Stimulated activated CD8-positive, alpha-beta memory T cell treated with anti-CD3 and anti-CD28 coated beads, Interleukin-2, amount 100 ng/mL, for 48 hours (primary cell): ENCODE measurements at places on chromosomes 7 and 10.

DNA sequence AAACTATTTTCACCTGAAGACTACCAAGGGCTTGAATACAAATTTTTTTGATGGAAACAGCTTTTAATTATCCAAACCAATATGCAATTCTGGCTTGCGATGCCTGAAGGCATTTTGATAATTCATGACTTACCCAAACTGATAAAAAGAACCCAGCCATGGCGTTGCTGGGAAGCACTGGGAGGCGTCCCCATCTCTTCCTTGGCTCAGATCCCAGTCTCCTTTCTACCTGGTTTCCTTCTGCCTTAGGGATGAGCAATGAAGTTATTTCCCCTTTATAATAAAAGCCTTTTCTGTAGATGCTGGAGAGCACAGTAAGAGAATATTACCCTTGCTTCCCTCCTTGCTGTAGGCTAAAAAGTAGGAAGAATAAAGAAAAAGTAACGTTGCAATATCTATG, 129.1 kb upstream of the ANK3 start:
- DNase-seq: no peak

GRCh38 chr7:27210441-27211083, 10.7 kb upstream of the HOXA13 start:
- no peak for DNase-seq

GRCh38 chr10:33820531-33820930, 486.1 kb upstream of the NRP1 start:
- DNase-seq: no peak

DNA sequence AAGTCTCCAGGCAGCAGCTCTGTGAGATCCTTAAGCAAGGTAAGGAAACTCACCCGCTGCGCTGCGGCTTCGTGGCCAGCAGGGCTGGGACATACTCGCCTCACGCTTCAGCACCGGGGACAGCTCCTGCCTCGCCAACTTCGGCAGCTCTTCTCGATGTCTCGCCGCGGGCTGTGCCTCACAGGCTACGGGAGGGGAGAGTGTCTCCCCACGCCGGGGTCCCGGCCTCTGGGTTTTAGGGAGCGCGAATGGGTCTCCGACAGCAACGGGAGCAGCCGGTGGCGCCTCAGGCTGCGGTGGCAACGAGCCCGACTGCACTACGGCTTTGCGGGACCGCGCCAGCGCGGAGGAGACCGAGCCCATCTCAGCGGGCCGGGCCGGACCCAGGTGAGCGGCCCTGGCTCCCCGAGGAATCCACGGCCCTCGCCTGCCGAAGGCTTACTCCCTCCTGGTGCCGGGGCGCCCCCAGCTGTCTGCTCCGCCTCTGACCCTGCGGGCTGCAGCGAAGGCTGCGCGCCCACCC, 62.4 kb downstream of the LSM5 start:
- peak; percentile 58 for DNase-seq

- no peak for DNase-seq
Measured at GRCh38 chr7:70188901-70189650, 590.8 kb downstream of the AUTS2 start.

- no peak for DNase-seq
Measured at GRCh38 chr10:63241841-63242281, 108.7 kb downstream of the NRBF2 start.

DNA sequence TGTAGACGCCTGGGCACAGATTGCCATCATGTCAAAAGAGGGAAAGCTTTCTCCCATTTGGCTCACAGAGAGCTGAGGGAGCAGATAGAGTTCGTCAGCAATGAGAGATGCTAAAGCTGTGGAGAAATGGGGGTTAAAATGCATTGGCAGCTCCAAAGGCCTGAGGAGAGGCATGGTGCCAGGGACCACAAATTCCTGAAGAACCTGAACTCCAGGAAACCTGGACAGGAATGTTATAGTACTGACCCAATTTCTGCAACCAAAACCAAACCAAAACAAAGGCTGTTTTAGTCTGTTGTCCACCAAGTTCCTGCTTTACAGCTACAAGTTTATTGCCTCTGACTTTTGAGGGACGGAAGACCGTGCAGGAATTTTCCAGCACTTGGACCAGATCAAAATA, 575.7 kb downstream of the REEP3 start:
- no peak for DNase-seq

DNA sequence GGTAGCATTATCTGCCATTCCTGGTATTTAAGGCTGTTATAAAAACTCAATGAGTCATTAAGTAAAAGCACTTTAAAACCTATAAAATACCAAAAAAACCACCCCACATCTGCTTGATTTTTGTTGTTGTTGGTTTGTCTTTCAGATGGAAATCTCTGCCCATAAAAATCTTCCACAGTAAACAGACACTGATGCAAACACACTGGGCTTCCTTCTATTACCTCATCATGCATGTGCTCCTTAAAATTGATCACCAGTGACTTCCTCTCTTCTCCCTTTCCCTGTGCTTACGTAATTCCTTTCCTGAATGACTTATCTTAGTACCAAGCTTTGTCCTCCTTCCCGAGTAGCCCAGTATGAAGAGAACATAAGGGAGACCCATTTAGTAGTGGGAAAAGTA, 167.2 kb downstream of the EVX1 start:
- DNase-seq: no peak

DNA sequence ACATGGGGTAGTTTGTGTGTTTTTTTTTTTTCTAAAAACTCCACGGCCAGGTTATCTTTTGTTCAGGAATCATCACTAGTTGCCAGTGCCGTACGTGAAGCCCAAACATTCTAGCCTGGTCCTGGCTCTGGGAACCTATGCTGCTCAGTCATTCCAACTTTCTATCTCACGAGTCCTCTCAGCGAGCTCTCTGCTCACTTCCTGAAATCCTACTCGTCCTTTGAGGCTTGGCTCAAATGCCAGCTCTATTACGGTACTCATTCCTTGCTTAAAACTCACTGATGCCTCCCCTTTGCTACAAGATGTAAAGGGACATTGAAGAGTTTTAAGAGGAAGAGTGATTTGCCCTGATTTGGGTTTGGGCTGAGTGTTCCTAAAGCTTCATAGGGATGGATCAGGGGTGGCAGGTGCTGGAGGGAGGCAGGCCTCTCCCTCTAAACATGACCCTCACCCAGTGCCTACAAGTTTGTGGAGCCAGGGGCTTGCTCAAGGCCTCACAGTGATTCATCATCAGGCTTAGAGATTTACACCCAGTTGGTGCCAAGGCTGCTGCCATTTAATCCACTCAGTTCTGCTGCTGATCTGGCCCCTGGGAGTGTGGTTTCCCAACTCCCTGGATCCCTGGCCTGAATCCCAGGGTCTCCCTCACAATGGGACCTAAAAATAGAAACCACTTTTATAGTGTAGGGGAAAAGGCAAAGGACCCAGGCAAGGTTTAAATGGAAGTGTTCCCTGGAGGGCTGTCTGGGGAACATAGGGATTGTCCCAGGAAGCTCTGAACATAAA, 46.1 kb upstream of the R3HCC1L start:
- no peak for DNase-seq

- DNase-seq: no peak
Measured at GRCh38 chr10:88361995-88362807, 220.9 kb downstream of the RNLS start.

DNA sequence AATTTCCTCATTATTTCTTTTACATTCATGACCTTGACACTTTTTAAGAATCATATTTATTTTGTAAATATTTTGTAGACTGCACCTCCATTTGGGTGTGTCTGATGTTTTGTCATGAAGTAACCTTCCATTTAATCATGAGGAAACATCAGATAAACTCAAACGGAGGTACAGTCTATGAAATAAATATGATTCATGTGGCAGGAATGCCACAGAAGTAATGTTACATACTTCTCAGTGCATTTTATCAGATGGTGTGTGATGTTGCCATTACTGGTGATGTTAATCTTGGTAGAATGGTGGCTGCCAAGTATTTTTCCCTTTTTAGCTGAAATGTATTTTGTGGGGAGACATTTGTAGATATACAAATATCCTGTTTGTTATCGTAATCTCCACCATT, 64.9 kb downstream of the ZNF37A start:
- no peak for DNase-seq

- no peak for DNase-seq
Measured at GRCh38 chr7:107111196-107111595, 57.6 kb upstream of the HBP1 start.

DNA sequence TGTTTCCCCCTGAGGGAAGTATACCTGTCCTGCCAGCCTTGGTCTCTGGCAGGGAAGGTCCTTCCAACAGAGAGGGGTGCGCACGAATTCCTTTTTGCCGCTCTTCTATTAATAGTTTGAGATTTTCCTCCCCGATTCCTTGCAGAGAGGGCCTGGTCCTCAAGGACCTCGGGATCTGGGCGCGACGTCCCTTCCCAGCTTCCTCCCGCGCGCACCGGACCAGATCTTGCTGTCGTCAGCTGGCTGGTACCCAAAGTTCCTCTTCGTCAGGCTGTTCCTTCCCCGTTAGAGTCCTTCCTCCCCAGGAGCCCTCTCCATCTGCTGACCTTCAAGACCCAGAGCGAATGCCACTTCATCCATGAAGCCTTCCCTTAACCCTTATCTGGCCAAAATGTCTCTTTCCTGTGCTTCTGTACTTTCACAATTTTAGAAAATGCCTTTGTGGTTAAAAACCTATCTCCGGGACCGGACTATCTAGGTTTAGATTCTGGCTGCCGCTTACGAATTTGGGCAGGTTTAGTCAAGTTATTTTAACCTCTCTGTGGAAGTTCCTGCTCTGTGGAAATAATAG, 851 bp upstream of the GOT1 start:
- no peak for DNase-seq

- DNase-seq: no peak
Measured at GRCh38 chr7:124688991-124689390, 76.6 kb downstream of the GPR37 start.

GRCh38 chr10:108323274-108323798, 1158.8 kb upstream of the SORCS1 start:
- DNase-seq: no peak

- DNase-seq: no peak
Measured at GRCh38 chr7:12444785-12445184, 41.1 kb upstream of the VWDE start.

- DNase-seq: no peak
Measured at GRCh38 chr10:19921300-19922140, 105.3 kb downstream of the PLXDC2 start.

- no peak for DNase-seq
Measured at GRCh38 chr7:38461887-38462286, 169.3 kb downstream of the AMPH start.

- no peak for DNase-seq
Measured at GRCh38 chr7:77349141-77349540, 67.0 kb downstream of the GSAP start.

DNA sequence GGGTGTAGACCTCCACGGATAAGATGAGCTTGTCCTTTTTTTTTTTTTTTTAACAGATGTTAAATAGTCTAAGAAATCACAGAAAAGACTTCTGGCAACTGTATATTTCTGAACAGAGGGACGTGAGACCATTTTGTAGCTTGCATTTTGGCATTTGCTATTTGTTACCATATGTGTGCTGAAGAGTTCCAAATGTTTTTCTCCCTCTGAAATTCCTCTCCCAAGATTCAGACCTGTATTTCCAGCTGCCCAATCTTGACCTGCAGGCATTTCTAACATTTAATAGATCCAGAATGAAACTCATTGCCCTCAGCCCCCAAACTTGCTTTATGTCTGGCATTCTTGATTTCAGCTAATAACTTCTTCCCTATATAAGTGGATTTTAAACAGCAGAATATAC, 223.1 kb upstream of the FZD1 start:
- DNase-seq: no peak

- DNase-seq: no peak
Measured at GRCh38 chr10:92305133-92306072, 14.4 kb downstream of the MARCHF5 start.

DNA sequence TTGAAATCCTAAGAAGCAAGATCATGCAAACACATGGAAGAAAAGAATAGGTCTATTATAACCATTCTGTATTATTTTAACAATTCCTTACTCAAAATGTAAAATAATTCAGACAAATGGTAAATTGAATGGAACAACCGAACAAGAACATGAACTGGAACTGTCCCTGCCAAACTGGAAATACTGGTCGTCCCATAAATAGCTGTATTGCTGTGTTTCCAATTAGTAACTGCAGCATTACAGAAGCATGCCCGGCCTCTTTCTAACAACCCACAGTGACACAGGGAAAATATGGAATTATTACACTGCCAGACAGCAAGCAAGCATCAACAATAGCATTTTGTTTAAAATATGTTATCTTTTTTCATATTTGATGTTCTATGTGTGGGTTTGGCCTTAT, 1138.5 kb upstream of the PHF14 start:
- DNase-seq: no peak

- DNase-seq: no peak
Measured at GRCh38 chr7:48660306-48660870, 264.0 kb upstream of the CDC14C start.

- DNase-seq: no peak
Measured at GRCh38 chr10:16814012-16814411, 3.2 kb downstream of the RSU1 start.

GRCh38 chr7:151429237-151429559, 10.7 kb downstream of the CRYGN start:
- DNase-seq: no peak

DNA sequence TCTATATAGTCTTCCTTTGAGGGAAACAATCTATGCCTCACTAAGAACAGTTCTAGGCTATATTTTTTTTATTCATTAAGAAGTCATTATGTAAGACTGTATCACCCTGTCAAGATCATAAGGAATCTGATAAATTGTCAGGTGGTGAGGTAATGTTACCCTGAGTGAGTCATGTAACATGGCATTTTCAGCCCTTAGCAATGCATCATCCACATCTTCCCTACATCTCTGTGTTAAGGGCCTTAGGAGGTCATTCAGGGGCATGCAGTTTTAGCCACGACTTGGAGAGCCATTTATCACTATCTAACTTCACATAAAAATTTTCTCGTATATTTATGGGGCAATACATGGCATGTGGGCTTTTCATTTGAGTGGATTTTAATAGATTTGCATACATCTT, 924.5 kb upstream of the MBL2 start:
- DNase-seq: no peak

DNA sequence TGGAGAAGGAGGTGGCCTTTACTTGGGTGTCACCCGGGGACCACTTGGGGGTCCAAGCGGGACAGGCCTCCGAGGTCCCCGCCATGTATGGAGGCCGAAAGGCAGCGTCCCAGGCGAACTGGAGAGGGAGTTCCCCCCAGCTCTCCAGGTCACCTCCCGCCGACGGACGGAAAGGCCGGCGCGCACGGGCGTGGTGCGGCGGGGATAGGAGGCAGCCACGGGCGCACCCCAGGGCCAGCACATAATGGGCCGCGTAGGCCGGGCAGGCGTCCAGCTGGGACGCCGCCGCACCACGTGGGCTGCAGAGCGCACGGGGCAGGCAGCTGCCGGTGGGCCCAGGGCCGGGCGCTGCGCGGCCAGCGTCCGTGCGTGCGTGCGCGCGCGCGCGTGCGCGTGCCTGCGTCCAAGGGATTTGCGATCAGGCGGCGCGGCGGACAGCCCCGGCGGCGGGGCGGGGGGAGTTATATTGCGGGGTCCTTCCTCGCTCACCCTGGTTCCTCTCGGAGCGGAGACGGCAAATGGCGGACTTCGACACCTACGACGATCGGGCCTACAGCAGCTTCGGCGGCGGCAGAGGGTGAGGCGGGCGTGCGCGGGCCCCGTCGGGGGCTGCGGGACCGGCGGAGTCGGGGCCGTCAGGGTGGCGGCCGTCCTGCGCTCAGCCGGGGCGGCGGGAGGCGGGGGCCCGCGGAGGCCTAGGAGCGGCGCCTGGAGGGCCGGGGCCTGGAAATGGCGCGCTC, at the start of gene EIF4H:
TSS of gene EIF4H (plus strand) at position 491 of the 740 bp plus-strand sequence. CDS start at position 519, 28 bp downstream.
- peak; percentile 94 for DNase-seq

GRCh38 chr10:128296253-128297007, 170.2 kb upstream of the MKI67 start:
- no peak for DNase-seq

- DNase-seq: no peak
Measured at GRCh38 chr7:81707966-81708365, 61.9 kb downstream of the HGF start.
